Immature natural killer cell (primary cell): ENCODE measurements at places on chromosomes 5 and 9.

DNA sequence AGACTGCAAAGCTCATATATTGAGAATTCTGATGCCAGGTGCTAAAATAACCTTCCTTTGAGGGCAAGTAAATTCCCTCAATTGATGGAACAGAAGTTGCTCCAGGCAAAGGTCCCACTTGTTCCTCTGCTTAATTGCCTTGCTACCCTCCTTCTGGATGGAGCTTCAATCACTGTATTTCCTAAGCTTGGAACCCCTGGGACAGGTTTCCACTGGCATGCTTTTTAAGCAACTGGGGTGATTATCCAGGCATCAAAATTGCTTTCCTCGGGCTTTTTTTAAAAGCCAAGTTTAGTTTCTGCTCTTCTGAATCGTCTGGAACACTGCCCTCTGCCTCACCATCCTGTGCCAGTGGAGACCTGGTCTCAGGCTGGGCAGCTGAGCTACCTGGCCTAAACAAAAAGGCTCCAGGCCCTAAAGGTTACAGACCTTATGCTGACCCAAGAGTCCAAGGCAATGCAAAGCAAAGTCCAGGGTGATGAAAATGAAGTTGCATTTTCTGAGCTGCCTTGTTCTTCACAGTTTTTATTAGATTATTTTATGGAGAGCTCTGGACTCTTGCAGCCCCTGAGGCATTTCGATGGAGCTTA lies 167.9 kb upstream of the CD180 start:
- no peak for DNase-seq

- no peak for DNase-seq
These were observed 310.4 kb downstream of the ACTL7B start for GRCh38 chr9:108545436-108545835.

DNA sequence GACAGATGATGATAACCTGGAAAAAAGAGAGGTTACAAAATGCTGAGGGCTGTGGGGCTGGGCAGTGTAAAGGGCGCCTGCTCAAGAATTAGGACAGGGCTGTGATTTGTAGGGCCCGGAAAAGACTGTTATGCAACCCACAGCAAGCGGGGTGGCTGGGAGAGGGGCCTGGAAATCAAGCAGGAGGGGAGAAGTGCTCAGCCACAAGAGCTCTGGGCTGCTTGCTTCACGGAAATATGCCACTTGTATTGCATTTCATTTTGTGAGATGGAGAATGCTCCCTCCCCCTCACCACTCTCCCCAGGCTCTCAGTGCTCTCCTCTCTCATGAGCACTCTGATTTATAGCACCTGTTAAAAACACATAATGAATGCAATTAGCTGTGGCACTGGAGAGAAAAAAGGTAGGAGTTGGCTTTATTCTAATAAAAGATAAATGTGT lies 8.4 kb upstream of the HAND1 start:
- DNase-seq, result no peak

GRCh38 chr5:123001808-123002207 lies 34.7 kb downstream of the PPIC start:
- no peak for DNase-seq

- no peak for DNase-seq
These were observed 726.1 kb downstream of the CDH18 start for GRCh38 chr5:19261879-19262278.

DNA sequence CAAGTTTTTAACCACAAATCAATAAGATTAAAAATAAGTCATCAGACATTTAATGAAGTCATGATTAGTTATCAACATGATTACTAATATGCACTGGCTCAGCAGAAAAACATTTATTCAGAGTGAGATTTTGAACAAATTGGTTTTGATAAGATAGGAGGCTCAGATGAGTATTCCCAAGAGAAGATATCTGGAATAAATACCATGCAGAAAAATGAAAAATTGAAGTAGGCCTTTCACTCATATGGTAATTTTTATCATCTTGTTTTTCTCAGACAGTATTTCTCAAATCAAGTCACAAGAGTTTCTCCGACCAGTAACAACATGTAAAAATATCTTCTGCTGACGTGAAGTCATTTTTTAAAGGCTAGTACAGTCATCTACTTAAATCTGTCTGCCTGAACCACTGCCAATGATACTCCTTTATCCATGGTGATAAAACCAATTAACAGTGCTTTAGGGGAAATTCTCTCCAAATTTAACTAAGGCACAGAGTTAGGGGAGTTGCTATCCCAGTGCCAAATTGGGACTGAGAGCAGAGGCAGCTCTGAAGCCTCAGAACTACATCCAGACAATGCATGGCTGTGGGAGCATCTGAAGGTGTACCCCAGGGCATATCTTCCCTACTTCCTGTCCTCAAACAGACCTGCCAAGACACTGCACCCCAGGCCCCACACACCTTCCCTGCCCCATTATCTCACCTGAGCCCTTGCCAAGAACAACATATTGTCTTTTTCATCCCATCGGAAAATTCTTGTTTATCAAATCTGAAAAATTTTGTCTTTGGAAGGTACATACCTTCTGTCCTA lies 105.5 kb upstream of the TSLP start:
- no peak for DNase-seq
